ENCODE measurements at places on chromosomes 5 and 9.

GRCh38 chr5:168712280-168712924 lies 133.2 kb upstream of the PANK3 start:
- DNase-seq = no peak

GRCh38 chr9:97749928-97750327 lies 52.8 kb upstream of the XPA start:
- no peak for DNase-seq

DNA sequence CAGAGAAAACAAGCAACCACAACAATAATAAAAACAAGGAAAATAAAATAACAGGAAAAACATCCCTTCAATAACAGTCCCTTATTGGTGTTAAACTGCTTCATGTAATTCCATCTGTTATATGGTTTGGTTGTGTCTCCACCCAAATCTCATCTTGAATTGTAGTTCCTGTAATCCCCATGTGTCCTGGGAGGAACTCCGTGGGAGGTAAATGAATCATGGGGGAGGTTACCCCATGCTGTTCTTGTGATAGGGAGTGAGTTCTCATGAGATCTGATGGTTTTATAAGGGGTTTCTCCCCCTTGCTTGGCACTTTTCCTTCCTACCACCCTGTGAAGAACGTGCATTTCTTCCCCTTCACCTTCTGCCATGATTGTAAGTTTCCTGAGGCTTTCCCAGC lies 369.8 kb downstream of the TMEM232 start:
- DNase-seq = no peak

DNA sequence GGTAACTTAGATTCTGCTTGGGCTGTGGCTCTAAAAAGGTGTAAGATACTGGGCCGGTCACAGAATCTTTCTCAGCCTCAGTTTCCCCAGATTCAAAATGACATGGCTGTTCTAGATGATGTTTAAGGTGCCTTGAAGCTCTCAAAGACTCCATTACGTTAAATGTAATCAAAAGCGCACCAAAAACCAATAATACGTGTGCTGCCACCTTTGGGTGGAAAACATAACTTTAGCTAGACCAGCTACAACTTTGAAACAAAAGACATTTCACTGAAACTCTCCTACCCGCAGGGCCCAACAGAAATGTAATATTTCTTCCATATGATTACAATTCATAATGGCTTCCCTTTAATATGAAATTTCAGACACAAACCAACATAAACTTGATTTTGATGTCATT lies 35.0 kb upstream of the PCSK5 start:
- no peak for DNase-seq

DNA sequence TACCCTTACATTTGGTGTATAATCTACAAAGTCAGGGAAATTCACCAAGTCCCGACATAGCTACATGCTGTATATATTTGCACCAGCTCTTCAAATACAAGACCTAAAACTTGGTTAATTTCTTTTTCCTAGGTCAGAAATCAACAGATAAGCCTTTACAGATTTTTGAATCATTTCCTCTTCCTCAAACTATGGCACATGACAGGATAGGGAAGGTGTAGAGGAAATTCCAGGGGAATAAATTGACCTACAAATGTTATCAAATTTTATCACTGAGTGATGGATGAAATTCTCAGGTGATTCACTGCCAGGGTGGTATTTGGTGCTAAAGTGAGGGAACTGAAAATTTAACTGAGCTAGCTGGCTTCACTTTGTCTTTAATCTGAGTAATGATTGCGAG lies 360.0 kb downstream of the BNC2 start:
- no peak for DNase-seq

GRCh38 chr5:7925961-7926695 lies 57.2 kb downstream of the MTRR start:
- no peak for DNase-seq
